ENCODE measurements at places on chromosomes 6 and 20.

DNA sequence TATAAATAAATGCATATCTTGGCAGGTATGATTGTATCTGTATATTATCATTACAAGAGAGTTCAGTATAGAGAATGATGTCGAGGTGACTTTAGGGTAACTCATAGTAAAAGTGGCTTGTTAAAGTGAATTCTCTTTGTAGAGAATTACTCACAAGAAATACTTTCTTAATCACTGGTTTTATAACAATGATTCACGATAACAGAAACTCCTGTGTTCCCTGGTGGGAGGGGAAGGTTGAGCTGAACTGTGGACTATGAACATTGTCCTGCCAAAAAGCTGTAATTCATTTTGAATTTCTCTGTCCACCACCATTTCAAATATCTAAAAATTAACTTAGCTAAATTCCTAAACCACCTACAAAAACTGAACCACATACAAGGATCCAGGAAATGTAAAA lies 7.7 kb downstream of the TPMT start:
- DNase-seq, result peak; percentile 26

DNA sequence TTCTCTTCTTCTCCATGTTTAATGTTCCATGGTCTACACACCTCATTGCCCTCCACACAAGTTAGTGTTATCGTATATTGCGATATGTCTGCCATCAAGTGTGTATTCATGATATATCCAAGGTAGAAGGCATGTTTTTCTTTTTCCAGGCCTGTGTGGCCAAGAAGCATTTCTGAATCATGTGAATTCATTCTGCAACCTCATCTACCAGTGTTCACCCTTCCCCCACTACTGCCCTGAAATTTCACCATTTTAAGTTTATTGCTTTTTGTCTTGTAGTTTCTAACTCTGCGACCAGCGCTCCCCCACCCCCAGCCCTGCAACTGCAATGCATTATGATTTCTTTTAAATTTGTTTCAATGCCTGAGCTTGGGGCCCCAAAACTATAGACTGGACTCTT lies 618.0 kb upstream of the FLRT3 start:
- DNase-seq, result no peak

GRCh38 chr6:40552941-40553340 lies 34.2 kb downstream of the LRFN2 start:
- no peak for DNase-seq

GRCh38 chr6:65638047-65638831 lies 68.8 kb downstream of the EYS start:
- no peak for DNase-seq

DNA sequence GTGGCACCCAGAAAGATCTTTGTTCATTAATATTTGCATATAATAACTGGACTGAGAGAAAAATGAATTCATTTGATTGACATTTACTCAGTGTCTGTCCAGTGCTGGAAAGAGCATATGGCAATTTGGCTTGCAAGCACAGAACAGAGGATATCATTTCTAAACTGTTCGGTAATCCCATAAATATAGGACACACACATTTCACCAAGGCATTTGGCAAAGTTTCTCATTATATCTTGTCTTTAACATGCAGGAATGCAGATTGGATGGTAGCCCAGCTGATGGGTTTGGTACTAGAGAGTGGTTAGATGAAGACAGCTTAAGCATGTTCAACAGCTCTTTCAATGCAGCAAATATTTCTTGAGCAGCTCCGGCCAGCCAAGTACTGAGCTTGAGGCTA lies 259.2 kb downstream of the PRKN start:
- DNase-seq, result peak; percentile 76

DNA sequence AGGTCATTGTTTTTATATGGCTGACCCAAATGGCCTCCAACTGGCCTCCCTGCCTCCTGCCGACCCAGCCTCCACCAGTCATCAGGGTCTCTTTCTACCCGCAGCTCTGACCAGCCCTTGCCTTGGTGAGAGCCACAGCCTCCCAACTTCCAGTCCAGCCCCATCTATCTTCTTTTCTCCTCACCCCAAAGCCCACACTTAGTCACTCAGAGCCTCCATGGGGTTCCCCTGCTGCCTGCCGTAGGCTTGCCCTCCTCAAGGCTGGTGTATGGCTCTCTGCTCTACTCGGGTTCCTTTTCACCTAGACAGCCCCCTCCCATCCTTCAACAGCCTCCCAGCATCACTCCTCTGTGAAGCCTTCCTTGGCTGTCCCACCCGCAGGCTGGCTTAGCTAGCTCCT lies 18.2 kb downstream of the TCF15 start:
- no peak for DNase-seq

DNA sequence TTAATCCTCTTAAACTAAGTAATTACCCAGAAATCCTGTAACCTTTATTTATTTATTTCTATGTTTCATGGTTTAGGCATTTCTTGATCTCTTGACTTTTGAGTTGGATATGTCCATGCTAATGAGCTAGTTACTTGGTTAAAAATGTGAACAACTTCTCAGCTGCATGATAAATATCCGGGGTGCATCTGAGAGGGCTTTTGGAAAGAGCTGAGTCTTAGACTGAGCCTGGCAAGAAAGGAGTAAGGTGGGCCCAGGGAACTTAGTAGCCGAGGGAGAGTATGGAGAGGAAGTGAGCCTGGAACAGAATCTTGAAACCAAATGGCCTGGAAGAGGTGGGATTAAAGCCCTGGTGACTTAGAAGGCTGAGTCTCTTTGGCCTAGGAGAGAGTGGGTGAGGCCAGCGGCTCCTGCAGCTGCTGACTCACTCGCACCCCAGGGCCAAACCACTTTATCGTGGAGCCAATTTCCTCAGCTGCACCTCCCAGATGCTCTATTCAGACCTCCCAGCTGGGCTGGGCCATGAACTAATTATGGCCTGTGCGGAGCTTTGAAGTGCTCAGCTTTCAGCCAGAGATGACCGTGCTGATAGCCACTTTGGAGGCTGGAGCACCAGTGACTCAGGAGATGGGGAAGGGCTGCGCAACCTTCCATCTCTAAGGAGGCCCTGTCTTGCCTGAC lies 19.1 kb downstream of the TGM3 start:
- peak; percentile 58 for DNase-seq

- DNase-seq, result no peak
These were observed 103.3 kb downstream of the TNFAIP3 start for GRCh38 chr6:137970368-137970767.

DNA sequence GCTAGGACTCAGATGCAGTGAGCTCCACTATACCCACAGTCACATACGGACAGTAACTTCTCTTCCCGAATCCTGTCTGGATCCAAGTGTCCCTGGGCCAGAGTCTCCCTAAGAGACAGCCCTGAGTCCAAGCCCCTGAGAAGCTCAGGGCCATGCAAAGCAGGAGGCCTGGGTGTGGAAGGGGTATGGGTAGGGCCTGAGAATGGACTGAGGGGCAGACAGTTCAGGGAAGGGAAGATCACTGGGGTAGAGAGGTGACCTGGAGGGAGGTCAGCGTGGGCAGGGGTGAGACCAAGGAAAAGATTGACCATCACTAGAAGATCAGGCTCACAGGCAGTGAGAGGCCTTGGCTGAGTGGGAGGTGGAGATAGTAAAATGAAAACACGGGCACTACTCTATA lies 8.8 kb downstream of the RPS6KA2 start:
- DNase-seq, result no peak

- DNase-seq, result no peak
These were observed 12.8 kb upstream of the PLN start for GRCh38 chr6:118535176-118535844.

GRCh38 chr6:43976706-43977403 lies 150.4 kb downstream of the MRPL14 start:
- DNase-seq, result no peak

DNA sequence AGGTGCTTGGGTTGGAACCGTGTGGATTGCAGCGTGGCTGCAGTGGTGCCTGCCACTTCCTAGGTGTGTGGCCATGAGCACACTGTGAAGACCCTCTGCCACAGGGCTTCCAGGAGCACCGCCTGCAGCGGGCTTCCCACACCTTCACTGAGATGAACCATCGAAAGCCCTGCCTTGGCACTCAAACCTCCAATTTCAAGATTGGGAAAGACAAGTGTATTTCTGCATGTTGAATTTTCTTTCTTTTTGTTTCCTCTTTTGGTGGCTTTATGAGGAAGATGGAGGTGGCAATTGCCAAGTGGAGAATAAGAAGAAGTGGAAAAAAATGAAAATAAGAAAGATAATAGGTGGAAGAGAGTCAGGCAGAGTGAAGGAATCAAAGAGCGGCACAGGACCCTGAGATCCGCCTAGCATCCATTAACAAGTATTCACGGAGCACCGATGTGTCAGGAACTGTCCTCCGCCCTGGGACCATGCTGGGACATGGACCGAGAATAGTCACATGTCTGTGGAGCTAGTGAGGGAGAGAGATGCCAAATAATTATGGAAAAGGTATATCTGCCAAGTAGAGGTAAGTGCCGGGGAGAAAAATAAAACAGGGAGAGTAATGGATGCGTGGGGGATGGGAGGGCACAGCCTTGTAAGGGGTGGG lies 159.9 kb downstream of the BCAS1 start:
- DNase-seq, result no peak

- DNase-seq, result peak; percentile 84
These were observed 348 bp upstream of the AFDN start for GRCh38 chr6:167826230-167826895.

- no peak for DNase-seq
These were observed 41.8 kb downstream of the RBM38 start for GRCh38 chr20:57432862-57433491.

- no peak for DNase-seq
These were observed 9.9 kb downstream of the BAG2 start for GRCh38 chr6:57182017-57182432.

GRCh38 chr6:106522562-106523250 lies 106.6 kb downstream of the RTN4IP1 start:
- no peak for DNase-seq

- DNase-seq, result no peak
These were observed 34.8 kb upstream of the NUP153 start for GRCh38 chr6:17741507-17741906.

Data from astrocyte of the hippocampus (primary cell).